ENCODE measurements at places on chromosomes 16 and 17.
A peak's percentile ranks its signal among the peaks of the same experiment; 100 is the strongest.

GRCh38 chr16:75576384-75576811 lies 10.2 kb downstream of the GABARAPL2 start:
- DNase-seq = no peak

DNA sequence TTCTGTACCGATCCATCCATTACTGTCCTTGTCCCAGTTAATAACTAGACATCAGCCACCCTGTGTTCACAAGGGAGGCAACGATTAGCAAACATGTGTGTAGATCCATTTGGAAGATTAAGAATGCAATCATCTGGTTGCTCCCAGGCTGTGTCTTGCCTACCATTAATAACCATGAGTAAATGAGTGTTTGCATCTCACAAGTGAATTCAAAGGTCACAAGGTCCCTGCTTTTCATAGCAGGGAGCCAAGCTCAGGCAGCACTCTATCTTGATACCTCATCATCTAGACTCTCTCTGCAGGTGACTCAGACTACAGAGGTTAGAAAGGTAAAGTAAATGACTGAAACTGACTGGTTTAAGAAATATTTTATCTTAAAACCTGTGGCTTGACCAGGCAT lies 25.3 kb downstream of the VWA3A start:
- no peak for DNase-seq

- peak; percentile 29 for DNase-seq
Measured at GRCh38 chr17:48907713-48908046, 527 bp upstream of the UBE2Z start.

DNA sequence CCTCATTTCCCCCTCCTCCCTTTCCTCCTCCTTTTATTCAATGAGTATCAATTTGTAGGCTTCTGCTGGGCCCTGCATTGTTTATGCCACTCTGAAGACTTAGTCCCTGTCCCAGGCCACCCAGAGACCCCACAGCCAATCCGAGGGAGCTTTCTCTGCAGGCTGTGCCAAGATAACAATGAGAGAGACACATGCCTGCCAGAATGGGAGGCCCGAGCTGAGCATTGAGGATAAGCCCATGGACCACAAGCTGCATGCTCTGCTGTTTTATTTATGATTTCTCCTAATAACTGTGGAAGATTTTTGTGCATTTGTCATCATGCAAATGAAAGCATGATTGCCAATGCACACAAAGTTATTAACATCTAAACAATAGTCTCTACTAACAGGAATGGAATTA lies 3.0 kb downstream of the RCVRN start:
- DNase-seq = peak; percentile 50
